ENCODE measurements at places on chromosomes 7 and 10.

- no peak for DNase-seq
Observed at GRCh38 chr10:16907687-16908086, 90.5 kb upstream of the RSU1 start.

DNA sequence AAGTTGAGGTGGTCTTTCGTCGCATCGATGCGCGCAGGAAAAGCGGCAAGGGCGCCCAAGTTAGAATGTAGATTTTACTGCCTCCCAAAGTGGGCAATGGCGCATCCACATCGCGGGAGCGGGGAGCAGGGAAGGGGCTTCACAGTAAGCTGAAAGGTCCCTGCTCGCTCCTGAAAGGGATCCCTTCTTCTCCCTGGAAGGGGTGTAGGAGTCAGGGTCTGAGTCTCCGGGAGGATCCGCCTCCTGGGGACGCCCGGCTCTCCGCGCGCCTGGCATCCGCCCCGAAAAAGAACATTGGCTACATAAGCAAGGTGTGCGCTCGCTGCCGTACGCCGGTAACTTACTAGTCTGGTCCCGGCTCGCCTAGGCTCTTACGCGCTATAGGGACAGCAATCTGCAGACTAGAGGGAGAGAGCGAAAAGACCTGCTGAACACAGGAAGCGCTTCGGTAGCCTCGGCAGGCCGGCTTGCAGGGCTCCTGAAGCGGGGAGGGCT is 804 bp downstream of the UNC5B start:
- DNase-seq = peak; percentile 49

- no peak for DNase-seq
Observed at GRCh38 chr7:14892961-14893360, 9.6 kb downstream of the DGKB start.

- no peak for DNase-seq
Observed at GRCh38 chr7:130329681-130330080, 14.9 kb upstream of the CPA5 start.

DNA sequence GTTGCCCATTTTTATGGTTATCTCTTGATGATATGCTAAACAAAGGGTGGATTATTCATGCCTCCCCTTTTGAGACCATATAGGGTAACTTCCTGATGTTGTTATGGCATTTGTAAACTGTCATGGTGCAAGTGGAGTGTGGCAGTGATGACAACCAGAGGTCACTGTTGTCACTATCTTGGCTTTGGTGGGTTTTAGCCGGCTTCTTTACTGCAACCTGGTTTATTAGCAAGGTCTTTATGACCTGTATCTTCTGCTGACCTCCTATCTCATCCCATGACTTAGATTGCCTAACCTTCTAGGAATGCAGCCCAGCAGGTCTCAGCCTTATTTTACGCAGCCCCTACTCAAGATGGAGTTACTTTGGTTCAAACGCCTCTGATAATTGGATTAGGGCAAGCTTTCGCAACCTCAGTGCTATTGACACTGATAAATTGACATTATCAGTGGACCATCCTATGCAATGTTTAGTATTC is 36.9 kb downstream of the BAG3 start:
- DNase-seq = no peak

GRCh38 chr7:77813180-77813579 is 14.6 kb downstream of the PHTF2 start:
- DNase-seq = no peak

- no peak for DNase-seq
Observed at GRCh38 chr7:50164559-50165170, 71.6 kb upstream of the ZPBP start.

DNA sequence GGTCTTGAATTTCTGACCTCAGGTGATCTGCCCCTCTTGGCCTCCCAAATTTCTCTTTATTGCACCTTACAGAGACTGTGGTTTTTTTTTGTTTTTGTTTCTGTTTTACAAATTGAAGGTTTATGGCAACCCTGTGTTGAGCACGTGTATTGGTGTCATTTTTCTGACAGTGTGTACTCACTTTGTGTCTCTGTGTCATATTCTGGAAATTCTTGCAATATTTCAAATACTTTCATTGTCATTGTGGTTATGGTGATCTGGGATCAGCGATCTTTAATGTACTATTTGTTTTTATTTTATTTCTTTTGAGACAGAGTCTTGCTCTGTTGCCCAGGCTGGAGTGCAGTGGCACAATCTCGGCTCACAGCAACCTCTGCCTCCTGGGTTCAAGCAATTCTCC is 89.8 kb downstream of the PRTFDC1 start:
- no peak for DNase-seq

GRCh38 chr10:26938578-26938977 is 77.8 kb upstream of the ABI1 start:
- DNase-seq = no peak

GRCh38 chr10:3853016-3853415 is 68.0 kb upstream of the KLF6 start:
- no peak for DNase-seq

DNA sequence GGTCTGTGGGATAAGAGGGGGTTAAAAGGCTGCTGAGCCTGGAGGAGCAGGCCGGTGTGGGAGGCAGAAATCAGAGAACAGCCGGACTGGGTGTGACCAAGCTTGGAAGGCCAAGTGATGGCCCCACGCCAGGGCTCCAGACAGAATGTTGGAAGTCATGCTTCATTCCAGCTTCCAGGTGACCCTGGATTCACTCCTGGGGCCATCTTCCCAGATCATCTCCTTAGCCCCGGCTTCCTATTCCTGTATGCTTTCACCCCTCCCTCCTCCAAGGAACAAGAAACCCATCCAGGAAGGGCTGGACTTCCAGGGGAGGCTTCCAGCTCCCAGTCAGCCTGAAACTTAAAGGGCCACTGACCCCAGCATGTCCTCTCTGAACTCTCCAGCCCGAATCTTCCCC is 1.0 kb downstream of the INMT start:
- DNase-seq = no peak

DNA sequence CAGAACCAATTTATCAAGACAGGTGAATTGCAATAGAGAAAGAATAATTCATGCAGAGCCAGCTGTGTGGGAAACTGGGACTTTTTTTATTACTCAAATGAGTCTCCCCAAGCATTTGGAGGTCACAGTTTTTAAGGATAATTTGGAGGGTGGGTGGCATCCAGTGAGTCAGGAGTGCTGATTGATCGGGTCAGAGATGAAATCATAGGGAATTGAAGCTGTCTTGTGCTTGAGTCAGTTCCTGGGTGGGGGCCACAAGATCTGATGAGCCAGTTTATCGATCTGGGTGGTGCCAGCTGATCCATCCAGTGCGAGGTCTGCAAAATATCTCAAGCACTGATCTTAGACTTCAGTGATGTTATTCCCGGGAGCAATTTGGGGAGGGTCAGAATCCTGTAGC is 9.9 kb upstream of the MYO1G start:
- no peak for DNase-seq

- no peak for DNase-seq
Observed at GRCh38 chr7:150396426-150396825, 17.3 kb downstream of the ZNF775 start.

GRCh38 chr7:110531186-110531585 is 559.7 kb upstream of the LRRN3 start:
- no peak for DNase-seq

- DNase-seq = no peak
Observed at GRCh38 chr7:129271500-129272355, 46.9 kb downstream of the AHCYL2 start.

- DNase-seq = no peak
Observed at GRCh38 chr10:118528426-118528825, 67.0 kb downstream of the PRLHR start.

DNA sequence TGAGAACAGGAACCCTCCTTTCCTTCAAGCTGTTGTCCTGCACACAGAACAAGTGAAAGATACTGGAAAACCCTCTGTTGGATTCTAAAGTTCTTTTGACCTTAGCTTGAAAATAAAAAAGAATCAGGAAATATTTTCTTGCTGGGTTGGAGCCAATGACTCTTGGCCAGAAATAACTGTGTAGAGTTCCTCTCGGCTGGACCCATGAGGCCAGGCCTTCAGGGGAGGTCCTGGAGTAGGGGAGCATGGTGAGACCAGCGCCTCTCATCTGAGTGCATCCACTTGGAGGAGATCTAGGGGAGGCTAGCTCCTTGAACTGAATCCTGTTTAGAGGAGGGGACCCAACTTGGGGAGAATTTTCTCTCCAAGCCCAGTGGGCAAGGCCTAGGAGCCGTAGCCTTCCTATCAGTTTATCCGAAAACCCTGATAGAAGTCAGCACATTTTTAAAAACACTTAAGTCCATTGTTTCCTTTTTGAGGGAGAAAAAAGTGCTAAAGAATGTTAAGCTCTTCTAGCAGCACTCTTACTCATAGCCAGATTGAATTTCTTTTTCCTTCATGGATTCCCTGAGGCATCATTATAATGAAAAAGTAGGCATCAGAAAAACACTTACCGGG is 635.7 kb upstream of the ANKRD30A start:
- no peak for DNase-seq

DNA sequence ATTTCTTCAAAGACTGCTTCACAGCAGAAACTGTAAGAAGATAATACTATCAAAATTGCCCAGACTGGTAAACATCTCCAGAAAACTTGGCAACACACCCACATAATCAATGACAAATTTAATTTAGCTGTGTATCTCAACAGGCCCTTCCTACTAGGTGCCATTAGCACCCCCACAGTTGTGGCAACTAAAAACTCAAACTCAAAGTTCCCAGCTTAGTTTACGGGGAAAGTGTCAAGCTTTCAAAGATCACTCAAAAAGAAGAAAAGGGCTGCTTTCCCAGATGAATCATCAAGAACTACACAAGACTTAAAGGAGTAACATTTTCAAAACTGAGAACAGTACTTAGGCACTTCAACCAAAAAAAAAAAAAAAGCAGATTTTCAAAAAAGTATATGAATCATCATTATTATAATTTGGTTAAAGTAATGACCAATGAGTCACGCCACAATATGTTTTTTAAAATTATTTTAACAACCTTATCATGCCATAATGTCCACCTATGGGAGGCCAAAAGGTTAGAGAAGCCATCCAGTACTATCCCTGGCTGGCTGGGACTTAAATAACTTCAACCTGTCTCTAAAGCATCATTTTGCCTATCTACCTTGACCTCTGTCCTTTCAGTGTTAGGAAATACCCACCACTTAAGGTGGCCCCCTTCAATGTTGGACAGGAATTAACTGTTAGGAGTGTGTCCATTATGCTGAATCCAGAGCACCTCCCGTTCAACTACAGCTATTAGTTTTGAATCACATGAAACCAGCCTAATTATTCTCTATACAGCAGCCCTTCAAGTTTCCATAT is 90.8 kb downstream of the ZFAND4 start:
- DNase-seq = no peak

GRCh38 chr10:12838366-12838765 is 163.1 kb downstream of the CCDC3 start:
- DNase-seq = no peak

- no peak for DNase-seq
Observed at GRCh38 chr7:297611-298374, 7.8 kb downstream of the FOXL3 start.

GRCh38 chr7:138656952-138657351 is 44.2 kb downstream of the SVOPL start:
- DNase-seq = no peak

GRCh38 chr10:60974463-60975149 is 30.6 kb upstream of the RHOBTB1 start:
- DNase-seq = no peak

GRCh38 chr10:86389441-86390193 is 23.0 kb upstream of the GRID1 start:
- no peak for DNase-seq

DNA sequence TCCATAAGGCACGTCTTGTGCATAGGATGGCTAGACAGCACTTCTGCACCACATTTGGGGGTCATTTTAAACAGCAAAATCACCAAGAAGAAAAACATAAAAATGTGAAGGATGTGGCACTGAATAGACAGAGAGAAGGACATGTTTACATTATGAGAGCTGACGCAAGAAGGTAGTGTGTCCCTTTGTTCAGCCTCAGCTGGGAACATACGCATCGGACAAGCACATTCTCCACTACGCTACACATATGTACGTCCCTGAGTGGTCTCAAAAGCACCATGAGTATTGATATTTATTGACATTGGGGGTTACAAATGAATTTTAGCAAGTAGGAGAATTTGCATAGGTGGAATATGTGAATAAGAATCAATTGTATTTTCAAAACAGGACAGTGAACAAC is 20.2 kb downstream of the DDC start:
- no peak for DNase-seq

DNA sequence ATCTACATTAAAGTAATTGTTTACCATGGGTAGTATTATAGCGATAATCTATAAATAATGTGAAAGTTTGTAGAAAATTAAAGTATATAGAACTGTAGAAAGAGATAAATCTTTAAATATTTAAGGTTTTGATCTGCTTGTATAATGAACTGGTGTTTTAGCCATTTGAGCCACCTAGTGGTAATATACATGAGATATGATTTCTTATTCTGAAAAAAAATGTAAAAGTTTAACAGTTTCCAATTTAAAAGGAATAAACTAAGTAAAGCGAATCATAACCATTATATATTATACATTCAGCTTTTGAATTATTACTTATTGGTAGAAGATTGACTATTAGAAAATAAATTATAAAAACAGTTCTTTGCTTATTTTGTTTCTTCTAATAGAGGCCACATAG is 91.2 kb downstream of the OTUD1 start:
- DNase-seq = no peak

Data from anterior cingulate cortex (tissue), 58 donors.